Stimulated activated CD4-positive, alpha-beta T cell treated with anti-CD3 and anti-CD28 coated beads, Interleukin-4, amount 100 ng/mL, for 24 hours (primary cell): ENCODE measurements at places on chromosomes 1 and 21.

GRCh38 chr1:69976896-69977295 is 228.5 kb downstream of the LRRC40 start:
- no peak for DNase-seq

DNA sequence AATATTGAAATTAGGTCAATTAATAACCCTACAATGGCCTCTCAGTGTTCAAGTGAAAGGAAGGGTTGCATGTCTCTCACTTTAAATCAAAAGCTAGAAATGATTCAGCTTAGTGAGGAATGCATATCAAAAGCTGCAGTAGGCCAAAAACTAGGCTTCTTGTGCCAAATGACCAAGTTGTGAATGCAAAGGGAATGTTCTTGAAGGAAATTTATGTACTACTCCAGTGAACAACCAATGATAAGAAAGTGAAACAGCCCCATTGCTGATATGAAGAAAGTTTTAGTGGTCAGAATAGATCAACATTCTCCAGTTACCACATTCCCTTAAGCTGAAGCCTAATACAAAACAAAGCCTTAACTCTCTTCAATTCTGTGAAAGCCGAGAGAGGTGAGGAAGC is 10.0 kb downstream of the MAEL start:
- no peak for DNase-seq

DNA sequence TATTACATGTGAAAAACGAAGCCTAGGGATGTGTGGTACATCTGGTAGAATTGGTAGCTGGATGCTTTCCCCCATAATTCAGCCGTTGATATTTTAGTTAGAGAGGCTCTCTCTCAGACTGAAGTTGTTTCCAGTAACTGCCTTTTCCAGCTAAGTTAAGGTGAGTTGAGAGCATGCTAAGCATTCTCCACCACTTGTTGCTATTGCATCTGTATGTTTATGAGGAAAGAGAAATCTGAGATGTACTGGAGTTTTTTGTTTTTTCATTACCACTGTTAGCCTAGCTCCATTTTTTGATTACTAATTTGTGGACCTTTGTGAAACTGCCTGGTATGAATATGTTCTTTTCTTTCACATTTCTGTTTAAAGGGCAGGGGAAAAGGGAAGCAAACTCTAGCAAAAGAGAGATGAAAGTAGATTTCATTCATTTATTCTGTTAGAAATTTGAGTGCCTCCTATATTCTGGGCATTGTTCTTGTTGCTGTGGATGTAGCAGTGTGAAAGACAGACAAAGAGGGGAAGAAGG is 189.9 kb upstream of the CACYBP start:
- no peak for DNase-seq

GRCh38 chr1:40264354-40264781 is 6.3 kb downstream of the ZMPSTE24 start:
- DNase-seq: peak; percentile 30

DNA sequence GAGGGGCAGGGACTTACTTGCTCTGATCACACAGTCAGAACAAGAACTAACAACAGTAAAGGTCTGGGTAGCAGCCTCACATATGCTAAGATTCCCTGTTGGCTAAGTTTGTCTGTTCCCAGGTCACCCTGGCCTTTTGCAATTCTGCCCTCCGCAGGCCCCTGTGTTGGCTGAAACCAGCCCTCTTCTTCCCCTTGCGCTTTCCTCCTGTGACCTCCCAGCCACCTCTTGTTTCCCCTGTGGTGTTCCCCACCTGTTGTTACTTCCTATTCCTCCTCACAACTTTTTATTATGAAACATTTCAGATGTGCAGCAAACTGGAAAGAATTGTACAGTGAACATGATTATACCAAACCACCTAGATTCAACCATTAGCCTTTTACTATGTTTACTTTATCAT is 23.4 kb downstream of the MAPKAPK2 start:
- DNase-seq: no peak

GRCh38 chr1:226029093-226029496 is 30.0 kb upstream of the SDE2 start:
- DNase-seq: no peak

GRCh38 chr1:222732216-222733159 is 4.5 kb upstream of the FAM177B start:
- DNase-seq: no peak

DNA sequence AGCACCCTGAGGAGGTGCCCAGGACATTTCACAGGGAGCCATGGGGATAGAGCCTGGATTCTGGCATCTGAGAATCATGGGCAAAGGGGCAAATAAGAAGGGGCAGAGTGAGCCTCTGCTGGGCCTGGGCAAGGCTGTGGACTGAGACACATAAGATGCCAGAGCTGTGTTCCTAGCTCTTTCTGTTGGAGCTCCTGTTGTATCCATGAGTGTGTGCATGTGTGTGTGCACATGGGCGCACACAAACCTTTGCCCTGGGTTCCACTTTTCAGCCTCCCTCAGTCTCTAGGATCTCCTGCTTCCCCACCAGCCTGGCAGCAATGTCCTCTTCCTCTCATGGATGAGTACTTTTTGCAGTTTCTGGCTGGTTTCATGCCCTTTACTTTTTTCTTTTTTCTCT is 44.0 kb downstream of the ATF3 start:
- no peak for DNase-seq

DNA sequence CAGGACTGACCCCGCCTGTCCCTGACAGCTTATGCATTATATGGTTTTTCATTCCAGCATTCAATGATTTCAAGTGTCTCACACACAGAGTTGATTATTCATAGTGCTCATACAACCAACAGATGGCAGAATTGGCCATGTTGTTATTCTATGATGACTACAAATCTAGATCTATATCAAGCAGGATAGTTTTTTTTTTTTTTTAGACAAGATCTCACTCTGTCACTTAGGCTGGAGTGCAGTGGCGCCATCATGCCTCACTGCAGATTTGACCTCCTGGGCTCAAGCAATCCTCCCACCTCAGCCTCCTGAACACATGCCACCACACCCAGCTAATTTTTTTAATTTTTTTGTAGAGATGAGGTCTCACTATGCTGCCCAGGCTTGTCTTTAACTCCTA is 40.1 kb upstream of the LRRC8D start:
- peak; percentile 33 for DNase-seq

DNA sequence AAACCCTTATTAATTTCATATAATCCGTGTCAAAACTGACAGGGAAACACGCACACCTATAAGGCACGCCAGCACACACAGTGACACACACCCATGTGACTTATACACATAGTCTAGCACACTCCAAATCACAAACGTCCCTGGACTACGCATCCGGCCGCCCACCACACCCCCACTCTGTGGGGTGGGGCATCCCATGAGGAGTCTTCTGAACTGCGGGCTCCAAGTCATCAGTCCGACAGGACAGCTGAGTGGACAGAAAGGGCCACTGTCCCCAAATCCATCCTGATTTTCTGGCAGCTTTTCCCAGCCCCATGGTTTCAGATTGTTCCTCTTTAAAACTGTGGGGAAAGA is 829 bp downstream of the PEA15 start:
- peak; percentile 53 for DNase-seq
